ENCODE measurements at places on chromosomes 12 and 14.

- DNase-seq, result no peak
Measured at GRCh38 chr14:104721505-104722431, 2.3 kb upstream of the ADSS1 start.

DNA sequence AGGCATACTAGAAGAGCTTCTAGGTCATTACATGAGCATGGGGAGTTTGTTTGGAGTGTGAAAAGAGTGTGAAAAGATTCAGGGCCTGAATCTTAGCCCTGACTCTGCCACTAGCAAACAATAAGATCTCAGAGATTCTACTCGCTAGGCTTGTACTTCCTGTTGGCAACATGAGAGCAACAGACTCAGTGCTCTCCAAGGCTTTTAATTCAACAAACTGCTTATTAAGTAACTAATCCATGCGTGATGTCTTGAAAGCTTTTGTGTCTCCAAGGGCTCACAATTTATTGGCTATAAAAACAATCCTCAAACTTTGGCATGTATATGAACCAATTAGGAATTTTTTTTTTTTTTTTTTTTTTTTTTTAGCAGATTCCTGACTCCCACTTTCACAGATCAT, 105.1 kb downstream of the STXBP6 start:
- DNase-seq, result no peak

DNA sequence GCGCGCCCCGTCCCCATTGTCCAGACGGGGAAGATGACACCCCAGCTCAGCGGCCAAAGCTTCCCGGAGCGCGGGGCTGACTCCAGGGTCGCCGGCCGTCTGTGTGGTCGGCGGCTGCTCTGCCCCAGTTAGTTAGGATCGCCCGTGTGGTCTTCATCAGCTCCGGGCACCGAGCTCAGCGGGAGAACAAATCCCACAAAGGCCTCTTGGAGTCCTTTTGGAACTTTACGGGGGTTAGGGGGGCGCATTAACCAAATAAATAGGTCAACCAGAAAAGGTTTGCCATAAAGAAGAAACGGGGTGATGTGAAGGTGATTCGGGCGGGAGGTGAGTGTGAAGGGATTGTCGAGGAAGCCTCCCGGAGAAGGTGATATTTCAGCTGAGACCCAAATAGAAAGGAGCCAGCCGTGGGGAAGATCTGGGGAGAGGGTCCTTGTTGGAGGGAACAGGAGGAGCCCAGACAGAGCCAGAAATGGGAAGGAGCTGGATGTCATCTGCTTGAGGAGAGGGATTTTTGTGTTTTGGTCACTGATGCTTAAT, 697 bp downstream of the ATP6V0A2 start:
- no peak for DNase-seq

GRCh38 chr14:95472819-95473251, 43.6 kb downstream of the SYNE3 start:
- DNase-seq, result peak; percentile 37

DNA sequence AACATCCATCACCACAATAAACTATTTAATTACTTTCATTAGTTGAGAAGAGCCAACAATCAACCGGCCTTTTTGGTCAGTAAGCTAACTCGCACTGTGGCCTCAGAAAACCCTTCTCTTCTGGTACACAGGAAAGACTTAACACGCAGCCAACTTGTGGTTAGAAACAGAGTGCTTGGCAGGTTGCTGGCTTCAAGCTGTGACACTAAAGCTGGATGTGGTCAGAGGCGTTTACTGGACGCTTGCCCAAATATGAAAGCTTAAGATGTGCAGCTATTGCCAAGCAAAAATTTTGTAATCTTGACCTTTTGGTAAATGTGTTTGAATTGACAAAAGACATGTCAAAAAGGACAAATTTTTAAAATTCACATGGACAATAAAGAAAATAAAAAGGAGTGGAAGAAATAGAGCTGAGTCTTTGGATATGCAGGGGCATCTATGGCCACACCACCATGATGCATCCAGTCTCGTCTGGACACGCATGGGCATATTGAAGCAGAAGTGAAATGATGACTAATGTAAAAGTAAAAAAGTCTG, 2.6 kb upstream of the KLRK1 start:
- peak; percentile 95 for DNase-seq

GRCh38 chr12:100273782-100274181, 6.8 kb downstream of the SCYL2 start:
- DNase-seq, result no peak

DNA sequence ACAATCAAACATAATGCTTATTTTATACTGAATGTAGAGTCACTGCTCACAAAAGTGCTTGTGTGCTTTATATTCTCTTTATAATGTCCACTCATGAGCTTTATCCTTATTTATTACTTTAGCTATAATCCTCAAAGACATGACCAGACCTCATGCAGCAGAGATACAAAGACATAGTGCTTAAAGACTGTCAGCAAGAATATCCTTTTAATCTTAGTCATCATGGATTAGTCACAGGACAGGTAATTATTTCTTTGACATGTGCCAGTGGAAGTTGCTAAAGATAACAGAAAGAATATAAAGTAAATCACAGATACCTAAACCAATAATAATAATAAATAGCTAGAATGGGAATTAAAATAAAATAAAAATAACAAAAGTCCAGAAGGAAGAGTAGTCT, 707.5 kb downstream of the BCL11B start:
- no peak for DNase-seq

GRCh38 chr12:98228683-98229539, 286.5 kb upstream of the TMPO start:
- no peak for DNase-seq

GRCh38 chr14:54166049-54166950, 209.7 kb upstream of the BMP4 start:
- no peak for DNase-seq

GRCh38 chr12:106308611-106309010, 6.1 kb downstream of the TCP11L2 start:
- DNase-seq, result no peak

GRCh38 chr14:96917442-96917963, 120.3 kb downstream of the VRK1 start:
- DNase-seq, result no peak
